ENCODE measurements at places on chromosomes 13 and 19.
A peak's percentile ranks its signal among the peaks of the same experiment; 100 is the strongest.

DNA sequence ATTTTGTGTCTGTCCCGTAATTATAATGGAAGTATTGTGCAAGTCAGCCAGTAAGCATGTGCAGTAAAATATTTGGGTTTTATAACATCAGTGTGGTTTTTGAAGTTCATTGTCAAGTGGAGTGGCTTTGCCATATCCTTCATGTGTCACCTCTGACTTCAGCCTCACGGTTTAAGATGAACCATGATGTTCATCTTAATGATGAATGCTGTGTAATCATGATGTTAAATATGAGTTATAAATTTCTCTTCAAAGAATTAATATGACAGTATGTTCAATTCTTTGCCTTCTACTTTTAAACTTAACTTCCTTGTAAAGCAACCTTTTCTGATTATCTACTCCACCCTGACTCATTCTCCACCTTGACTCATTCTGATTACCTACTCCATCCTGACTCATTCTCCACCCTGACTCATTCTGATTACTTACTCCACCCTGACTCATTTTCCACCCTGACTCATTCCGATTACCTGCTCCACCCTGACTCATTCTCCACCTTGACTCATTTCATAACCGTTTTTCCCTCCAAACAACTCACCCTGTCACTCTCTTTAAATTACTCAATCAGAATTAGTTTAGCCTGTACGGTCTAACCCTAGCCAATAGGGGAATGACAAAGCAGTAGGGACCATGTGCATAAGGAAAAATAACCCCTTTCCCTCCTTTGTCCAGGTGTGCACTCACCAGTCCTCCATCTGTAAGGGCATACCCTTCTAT is 50.3 kb upstream of the ANKRD10 start:
- DNase-seq, result peak; percentile 8

DNA sequence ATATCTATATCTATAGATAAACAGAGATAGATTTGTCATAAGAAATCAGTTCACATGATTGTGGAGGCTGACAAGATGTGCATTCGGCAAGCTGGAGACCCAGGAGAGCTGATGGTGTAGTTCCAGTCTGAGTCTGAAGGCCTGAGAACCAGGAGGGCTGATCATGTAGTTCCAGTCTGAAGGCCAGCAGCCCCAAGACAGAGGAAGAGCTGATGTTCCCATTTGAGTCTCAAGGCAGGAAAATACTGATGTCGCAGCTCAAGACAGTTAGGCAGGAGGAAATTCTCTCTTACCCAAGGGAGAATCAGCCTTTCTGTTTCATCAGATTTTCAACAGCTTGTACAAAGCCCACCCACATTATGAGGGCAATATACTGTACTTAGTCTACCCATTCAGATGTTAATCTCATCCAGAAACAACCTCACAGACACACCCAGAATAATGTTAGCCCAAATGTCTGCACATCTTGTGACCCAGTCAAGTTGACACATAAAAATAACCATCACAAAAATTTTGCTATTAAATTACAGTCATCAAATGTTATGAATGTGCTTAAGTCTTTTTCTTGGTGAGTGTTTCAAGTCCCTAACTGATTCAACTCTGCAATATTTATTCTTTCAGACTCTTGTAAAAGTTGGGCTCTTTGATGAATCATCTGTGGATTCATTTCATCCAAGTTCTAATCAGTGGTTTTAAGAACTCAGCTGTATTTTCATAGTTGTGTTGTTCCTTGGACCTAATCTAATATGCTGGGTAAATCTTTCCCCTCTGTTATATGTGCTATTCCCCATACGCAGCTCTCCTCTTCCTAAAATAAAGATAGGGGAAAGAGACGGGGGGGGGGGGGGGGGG is 22.7 kb upstream of the LRCH1 start:
- no peak for DNase-seq

- DNase-seq, result no peak
Measured at GRCh38 chr13:101935828-101936227, 466.0 kb downstream of the FGF14 start.

DNA sequence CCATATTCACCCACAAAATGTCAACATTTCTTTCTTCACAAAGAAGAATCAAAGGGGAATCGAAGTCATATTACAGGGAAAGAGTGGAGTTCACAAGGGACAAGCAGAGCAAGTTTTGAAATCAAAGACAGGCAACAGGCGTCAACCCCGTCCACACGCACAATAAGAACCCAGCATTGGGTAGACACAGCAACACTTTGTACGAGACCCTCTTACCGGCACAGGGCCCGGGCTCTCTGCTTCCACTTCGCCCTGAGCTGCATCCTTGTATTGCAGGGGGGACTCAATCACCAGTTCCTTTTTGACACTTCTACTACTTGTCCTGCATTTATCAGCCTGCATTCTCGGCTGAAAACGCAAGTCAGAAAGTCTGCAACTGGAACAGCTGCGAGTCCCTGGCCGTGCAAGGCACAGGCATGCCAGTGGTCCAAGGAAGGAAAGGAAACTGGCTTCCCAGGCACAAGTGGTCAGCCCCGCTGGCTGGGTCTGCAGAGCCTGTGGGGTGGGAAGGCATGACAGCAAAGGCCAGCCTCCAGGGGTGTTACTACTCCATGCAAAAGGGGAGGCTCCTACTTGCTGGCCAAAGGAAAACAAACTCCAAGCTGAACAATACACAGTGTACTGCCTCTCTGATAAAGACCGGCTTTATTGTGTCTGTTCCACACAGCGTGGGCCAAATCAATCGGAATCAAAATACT is at the start of gene DOCK9:
TSS of gene DOCK9 (minus strand) at position 497 of the 698 bp plus-strand sequence. CDS start at position 342, 155 bp downstream.
- no peak for DNase-seq

- DNase-seq, result no peak
Measured at GRCh38 chr19:47512183-47512947, 2.5 kb downstream of the NAPA start.

DNA sequence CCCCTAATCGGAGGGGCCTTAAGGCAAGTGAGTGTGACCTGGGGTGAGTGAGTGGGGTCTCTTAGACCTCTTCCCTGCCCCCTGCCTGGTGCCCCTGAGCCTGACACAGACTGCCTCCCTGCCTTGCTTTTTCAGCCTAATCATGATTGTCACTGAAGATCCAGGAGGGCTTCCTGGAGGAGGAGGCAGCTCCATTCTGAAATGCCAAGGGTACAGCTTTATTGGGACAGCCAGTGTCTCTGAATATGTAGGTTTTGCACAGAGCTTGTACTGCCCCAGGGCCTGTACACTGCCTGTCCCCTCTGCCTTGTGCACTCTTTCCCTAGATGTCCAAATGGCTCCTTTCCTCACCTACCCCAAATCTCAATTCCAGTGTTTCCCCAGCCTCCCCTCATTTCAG is 26.1 kb upstream of the SEMA6B start:
- DNase-seq, result no peak

GRCh38 chr13:25415241-25415640 is 43.5 kb downstream of the ATP8A2 start:
- DNase-seq, result no peak

DNA sequence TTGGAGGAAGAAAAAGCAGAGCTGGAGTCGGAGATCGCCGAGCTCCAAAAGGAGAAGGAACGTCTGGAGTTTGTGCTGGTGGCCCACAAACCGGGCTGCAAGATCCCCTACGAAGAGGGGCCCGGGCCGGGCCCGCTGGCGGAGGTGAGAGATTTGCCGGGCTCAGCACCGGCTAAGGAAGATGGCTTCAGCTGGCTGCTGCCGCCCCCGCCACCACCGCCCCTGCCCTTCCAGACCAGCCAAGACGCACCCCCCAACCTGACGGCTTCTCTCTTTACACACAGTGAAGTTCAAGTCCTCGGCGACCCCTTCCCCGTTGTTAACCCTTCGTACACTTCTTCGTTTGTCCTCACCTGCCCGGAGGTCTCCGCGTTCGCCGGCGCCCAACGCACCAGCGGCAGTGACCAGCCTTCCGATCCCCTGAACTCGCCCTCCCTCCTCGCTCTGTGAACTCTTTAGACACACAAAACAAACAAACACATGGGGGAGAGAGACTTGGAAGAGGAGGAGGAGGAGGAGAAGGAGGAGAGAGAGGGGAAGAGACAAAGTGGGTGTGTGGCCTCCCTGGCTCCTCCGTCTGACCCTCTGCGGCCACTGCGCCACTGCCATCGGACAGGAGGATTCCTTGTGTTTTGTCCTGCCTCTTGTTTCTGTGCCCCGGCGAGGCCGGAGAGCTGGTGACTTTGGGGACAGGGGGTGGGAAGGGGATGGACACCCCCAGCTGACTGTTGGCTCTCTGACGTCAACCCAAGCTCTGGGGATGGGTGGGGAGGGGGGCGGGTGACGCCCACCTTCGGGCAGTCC is 5.0 kb downstream of the FOSB start:
- DNase-seq, result no peak

DNA sequence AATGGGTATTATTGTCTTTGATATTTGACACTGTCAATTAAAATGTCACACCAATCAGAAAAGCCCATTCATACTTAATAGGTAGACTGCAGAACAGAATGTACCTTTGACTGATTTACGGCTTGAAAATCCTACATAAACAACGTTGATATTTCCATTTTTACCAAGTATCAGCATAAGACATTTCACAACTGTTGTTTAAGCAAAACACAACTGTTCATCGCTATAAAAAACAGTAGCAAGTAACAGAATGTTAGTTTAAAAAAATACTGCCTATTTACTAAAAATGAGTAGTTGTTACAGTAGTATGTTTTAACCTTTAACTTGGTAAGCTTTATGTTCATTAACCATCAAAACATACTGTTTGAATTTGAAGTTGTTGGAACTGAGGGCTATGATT is 1096.6 kb downstream of the PCDH17 start:
- no peak for DNase-seq

DNA sequence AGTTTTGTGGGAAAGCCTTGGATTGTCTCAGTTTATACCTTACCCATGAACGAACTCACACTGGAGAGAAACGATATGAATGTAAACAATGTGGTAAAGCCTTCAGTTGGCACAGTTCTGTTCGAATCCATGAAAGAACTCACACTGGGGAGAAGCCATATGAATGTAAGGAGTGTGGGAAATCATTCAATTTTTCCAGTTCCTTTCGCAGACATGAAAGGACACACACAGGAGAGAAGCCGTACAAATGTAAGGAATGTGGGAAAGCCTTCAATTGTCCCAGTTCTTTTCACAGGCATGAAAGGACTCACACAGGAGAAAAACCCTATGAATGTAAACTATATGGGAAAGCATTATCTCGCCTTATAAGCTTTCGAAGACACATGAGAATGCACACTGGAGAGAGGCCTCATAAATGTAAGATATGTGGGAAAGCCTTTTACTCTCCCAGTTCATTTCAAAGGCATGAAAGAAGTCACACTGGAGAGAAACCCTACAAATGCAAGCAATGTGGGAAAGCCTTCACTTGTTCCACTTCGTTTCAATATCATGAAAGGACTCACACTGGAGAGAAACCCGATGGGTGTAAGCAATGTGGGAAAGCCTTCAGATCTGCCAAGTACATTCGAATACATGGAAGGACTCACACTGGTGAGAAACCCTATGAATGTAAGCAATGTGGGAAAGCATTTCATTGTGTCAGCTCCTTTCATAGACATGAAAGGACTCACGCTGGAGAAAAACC is 7.5 kb upstream of the ZNF440 start:
- DNase-seq, result no peak

DNA sequence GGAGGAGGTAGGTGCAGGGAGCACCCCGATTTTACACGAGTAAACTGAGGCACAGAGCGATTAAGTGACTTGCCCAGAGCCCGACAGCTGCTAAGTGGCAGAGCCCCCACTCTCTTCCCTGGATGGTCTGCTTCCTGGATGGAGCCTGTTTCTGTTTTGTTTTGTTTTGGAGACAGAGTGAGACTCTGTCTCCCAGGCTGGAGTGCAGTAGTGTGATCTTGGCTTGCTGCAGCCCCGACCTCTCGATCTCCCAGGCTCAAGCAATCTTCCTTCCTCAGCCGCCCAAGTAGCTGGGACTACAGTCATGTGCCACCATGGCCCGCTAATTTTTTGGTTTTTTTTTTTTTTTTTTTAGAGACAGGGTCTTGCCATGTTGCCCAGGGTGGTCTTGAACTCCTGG is 17.3 kb downstream of the BICRA start:
- no peak for DNase-seq

GRCh38 chr19:5824751-5825150 is 14.8 kb downstream of the FUT6 start:
- DNase-seq, result no peak

DNA sequence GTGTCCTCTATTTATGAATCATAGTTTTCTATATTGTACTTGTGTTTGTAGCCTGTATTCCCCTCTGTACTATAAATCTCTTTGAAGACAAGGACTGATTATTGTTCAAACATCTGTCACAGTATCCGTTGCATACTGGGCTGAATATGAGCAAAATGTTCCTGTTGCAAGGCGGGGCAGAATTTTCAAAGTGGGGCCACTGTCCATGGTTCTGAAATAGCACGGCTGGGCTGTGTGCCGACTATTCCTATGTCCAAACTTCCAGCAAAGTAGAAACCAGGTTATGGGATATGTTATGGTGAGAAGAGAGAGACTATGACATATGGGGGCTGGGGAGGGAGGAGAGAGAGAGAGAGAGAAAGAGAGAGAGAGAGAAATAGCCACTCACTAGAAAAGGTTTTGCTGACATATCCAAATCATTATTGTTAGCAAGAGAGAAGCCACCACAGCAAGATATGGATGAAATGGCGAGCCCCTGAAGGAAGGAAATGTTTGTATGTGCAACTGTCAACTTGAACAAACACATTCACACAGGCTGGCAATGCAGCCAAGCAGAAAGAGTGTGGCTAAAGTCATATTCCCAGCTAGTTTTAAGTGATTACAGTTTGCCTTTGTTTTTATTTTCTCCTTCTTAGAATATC is 107.0 kb upstream of the GPR12 start:
- no peak for DNase-seq

DNA sequence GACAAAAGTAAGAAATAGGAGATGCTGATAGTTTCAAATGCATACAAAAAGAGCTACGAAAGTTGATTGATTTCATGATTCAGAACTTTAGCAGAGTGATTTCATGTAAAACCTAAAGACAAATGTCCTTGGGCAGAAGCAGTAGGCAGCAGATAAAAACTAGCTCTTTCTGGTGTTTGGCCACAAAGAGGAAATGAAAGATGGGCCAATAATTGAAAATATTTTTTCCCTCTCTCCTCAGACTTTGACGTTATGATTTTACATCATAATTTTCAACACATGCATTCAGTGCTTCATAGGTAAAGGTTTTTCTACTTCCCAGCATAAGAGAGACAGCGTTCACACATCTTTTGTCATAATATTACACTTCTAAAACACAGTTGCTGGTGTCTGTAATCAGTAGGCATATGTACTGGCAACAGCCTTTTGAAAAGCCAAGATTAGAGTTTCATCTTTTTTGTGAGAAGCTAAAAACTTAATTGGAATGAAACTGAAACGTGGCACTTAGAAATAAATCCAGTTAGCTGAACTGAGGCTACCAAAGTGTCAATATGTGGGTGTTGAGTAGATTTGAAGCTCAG is 9.3 kb downstream of the SCEL start:
- DNase-seq, result no peak
